NCI-H1105 (cell line): ENCODE measurements at places on chromosomes 16 and 17.

- no peak for DNase-seq
Measured at GRCh38 chr17:76003915-76004314, 3.3 kb downstream of the CDK3 start.

DNA sequence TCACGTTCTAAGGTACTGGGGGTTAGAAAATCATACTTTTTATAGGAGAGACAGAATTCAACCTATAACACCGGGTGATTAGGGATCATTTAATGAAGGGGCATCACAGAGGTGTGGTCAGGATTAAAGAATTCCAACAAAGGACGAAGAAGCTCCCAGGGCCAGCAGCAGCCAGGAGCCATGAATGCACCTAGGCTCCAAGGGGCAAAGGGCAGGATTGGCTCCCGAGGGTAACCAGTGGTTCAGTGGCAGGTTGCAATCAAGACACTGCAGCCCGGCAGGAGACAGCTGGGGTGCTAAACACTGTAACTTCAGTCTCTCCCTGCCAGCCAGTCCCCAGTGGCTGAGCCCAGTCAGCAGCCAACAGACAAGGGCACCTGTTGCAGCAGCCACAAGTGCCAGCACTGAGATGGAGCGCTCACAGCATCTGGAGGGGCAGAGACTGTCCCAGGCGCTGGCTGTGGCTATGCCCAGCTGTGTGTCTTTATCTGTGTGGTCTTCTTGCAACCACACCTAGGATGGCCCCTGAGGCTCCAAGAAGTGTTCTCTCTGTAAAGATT, 23.9 kb downstream of the DHRS7C start:
- DNase-seq: no peak

DNA sequence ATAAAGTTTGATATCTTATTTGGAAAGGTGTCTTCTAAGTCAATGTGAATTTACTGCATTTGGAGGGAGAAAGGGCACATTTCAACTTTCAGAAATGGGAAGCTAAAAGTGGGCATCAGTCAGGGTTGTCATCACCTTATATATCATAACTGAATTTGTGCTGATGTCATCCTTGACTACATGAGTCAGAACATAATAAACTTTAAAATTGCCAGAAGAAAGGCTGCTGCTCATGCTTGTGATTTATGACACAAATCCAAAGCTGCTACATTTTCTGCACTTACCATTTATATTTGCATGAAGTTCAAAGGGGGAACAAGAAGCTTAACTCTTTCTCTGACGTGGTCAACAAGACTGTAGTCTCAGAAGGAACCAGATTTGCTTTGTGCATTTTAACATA, 196.6 kb downstream of the UTP18 start:
- DNase-seq: no peak

GRCh38 chr16:2966808-2967191, 2.3 kb upstream of the PAQR4 start:
- DNase-seq: no peak

DNA sequence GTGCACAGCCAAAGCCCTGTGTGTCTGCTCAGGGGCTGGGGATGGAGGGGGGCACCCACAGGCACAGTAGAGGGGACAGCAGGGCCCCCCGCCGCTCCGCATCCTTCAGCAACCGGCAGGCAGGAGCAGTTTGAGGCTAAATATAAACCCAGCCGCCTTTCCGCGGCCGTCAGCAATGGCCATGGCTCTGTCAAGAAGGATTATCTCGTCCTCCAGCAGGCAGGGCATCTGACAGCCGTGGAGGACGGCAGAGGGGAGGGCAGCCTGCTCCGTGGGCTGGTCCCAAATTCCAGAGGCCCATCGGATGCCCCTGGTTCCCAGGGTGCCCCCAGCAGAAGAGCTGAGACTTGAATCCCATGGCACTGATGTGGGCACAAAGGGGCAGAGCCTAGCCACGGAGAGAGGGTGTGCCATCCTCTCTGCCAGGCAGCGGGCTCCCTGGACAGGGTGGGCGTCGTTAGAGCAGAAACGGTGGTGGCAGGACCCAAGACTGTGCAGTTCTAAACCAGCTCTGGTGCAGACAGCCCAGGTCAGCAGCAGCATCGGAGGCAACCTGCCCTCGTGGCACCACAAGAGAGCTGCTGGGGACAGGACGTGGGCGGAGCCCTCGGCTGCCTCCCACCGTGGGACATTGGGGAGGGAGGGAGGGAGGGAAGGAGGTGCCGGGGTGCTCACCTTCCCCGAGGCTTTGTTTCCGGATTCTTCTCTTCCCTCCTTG, 198.8 kb upstream of the CIBAR2 start:
- DNase-seq: no peak

- DNase-seq: no peak
Measured at GRCh38 chr17:39834017-39834416, 30.1 kb downstream of the IKZF3 start.

DNA sequence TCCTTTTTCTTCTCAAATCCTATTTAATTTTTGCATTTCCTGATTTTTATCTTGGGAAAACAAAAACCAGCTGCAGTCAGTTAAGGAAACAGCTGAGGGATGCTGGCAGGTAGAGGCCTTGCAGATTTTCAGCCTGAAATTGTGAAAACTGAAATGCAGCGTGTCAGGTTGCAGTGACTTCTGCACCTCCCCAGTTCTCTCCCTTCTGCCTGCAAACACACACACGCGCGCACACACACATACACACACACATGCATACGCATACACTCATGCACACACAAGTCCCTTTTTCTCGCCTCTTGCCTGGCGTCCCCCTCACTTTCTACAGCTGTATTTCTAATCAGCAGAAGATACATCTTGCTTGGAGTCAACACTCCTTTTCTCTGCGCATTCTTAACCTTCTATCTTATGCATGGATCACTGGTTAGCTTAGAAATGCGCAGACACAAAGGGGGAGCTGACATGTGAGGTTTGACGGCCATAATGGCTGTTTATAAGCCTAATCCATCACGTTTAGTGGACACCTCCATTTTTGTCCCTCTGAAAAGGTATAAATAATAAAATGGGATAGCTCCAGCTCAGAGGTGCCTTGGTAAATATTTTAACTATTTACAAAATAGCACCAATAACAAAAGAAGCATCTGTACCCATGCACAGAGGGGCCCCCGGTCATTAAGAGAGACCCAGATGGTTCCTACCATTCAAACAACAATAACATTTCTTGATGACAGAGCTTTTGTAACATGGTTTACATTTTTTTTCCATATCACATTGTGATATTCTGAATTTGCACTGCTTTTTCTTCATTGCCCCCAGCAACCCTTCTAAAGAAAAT, 392.1 kb upstream of the SALL1 start:
- DNase-seq: no peak

DNA sequence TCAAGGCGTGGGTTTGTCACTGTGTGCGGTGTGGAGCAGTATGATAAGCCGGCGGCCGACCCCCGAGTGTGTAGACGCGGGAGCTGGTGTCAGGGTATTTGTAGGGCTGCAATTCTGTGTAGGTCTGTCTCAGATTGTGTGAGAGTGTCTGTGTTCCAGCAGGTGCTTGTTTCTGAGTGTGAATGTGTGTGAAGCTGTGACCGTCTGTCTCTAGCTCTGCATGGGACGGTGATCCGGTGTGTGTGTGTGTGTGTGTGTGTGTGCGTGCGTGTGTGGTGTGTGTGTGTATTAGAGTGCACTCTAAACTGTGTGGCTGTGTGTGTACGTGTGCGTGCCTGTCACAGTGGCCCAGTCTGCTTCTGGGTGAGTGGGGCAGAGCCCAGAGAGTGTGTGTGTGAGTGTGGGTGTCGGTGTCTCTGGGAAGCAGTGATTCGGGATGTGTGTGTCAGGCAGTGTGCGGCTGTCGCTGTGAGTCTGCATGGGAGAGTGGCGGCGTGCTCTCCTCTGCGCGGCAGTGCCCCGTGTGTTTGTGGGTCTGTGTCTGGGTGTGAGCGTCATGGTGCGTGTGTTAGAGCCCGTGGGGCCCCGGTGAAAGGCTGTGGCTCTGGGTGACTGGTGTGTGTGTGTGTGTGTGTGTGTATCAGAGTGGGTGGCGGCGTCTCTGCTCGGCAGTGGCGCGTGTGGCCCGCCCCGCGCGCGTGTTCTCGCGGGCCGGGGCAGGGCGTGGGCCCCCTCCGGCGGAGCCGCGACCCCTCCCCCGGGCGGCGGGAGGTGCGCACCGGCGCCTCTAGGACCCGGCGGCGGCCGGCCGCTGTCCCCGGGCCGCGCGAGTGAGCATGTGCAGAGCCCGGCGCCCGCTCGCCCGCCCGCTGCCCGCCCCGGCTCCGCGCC, at the start of gene WSCD1:
WSCD1 (plus strand) TSS at position 841 of the 891 bp plus-strand sequence. CDS start 10,280 bp downstream, outside the sequence.
- DNase-seq: peak; percentile 25

- DNase-seq: no peak
Measured at GRCh38 chr16:5056352-5056751, 9.4 kb downstream of the C16orf89 start.
